ENCODE measurements at places on chromosomes 16 and 17.

GRCh38 chr16:23061669-23062068 lies 87.6 kb downstream of the USP31 start:
- DNase-seq: peak; percentile 21

GRCh38 chr16:47887496-47887895 lies 268.3 kb downstream of the ABCC12 start:
- DNase-seq: peak; percentile 34

DNA sequence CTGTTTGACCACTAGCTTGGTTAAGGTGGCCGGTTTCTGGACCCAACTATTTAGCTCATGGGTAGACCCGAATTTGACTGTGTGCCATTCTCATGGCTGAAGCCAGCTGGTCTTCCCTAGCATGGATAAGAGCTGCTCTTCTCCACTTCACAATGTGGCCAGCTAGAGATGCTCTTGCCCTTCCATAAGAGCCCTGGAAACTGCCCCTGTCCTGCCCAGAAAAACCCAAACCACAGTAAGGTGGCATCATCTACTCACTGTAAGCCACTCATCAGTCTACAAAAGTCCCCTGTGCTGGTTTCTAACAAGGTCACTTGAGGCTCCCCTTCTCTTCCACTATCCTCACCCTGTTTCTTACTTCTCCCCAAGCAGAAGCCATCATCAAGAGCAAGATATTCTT lies 165.1 kb downstream of the HS3ST2 start:
- DNase-seq: no peak

GRCh38 chr17:57568340-57568739 lies 176.8 kb downstream of the CCDC182 start:
- no peak for DNase-seq

DNA sequence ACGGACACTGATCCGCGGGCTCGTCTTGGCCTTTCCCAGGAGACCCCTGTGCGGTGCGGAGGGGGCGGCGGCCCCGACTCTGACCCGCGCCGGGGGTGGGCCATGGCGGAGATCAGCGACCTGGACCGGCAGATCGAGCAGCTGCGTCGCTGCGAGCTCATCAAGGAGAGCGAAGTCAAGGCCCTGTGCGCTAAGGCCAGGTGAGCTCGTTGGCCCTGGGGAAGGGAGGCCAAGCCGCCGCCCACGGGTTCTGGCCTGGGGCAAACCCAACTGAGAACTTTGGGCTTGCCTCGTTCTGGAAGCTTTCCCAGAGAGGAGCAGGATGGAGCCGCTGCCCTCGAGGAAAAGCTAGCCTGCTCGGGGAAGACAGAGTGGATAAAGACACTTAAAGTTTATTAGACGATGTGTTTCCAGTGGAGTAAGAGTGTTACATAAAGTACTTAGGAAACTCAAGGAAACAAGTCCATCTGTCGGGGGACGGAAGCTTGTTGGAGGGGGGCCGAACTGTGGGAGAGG lies 540 bp downstream of the PPP4C start:
- DNase-seq: peak; percentile 71

DNA sequence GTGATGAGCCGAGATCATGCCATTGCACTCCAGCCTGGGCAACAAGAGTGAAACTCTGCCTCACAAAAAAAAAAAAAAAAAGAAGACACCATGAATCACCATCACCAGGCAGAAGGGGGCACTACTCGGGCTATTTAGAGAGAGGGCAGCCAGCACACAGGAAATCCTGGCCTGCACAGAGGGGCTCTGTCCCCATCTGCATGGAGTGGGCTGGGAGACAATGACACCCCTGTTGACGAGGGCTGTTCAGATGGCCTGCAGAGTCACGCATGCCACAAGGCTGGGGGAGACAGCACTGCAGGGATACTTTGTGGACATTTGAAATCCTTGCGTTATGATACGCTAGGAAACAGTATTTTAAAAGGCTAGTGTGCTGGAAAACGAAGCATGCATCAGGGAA lies 48.3 kb downstream of the CUEDC1 start:
- no peak for DNase-seq

DNA sequence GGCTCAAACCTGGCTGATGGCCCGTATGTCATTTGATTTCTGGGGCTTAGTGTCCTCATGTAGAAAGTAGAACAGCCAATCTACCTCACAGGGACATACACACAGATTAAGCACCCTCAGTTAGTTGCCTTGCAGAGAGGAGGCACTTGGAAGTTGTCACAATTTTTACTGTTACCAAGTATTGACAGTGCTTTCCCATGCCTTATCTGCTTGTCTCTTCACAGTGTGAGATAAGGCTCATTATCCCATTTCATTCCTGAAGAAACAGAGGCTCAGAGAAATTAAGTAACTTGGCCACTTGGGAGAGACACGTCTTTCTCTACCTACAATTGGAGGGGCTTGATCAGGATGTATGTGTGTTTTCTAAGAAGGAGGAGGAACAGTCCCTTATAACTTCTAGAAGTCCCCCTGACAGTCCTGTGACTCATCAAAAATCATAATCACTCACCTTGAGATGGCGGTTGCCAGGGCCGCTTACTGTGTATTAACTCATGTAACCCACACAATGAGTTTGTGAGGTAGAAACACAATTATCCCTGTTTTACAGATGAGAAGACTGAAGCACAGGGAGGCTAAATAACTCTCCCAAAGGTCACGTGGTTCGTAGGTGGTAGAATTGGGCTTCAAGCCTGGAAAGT lies 56.9 kb upstream of the LHX1 start:
- DNase-seq: no peak

DNA sequence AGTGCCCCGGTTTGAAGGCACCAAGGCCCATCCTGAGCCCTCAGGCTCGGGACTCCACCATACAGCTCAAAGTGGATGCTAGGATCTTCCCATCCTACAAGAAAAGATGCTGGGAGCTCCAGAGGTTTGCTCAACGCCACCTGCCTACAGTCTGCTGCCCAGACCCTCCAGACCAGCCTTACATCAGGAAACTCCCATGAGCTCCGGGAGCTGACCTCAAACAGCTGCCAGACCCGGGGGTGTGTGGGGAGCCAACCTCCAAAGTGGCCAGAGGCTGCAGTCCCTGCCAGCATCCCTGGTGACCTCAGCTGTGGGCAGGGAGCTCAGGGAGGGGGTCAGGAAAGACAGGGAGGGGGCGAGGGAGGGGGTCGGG lies 43.8 kb downstream of the C16orf82 start:
- no peak for DNase-seq

DNA sequence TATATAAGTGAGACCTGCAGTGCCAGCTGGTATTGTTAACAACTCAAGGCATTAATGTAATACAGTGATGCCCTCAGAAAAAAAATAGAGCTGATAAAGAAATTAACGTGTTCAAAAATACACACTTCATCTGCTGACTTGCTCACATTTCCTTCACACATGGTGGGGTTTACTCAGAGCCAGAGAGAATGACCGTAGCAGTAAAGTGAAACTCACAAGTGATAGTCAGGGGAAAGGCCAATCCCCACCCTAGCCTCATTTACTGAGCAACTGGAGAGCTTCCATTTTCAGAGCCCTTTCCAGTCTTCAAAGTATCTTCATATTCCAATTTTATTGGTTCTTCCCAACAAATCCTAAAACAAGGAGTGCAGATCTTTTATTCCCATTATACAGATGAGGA lies 74.0 kb upstream of the HLF start:
- DNase-seq: no peak

DNA sequence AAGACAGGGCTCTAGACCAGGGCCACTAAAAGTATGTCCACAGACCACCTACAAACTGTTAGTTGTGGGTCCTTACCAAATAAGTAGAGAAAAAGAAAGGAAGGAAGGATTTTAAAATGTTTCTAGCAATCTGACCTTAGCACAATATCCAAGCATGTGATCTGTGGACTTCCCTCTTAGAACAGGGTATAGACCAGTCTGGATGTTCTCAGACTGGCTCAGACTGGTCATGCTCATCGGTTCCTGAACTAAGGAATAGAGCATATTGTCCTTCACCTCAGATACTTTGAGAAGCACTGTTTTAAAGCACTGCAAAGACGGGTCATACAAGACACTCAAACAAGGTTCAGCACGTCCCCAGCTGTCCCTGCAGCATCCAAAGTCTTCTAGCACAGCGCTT lies 25.8 kb downstream of the CUEDC1 start:
- no peak for DNase-seq

DNA sequence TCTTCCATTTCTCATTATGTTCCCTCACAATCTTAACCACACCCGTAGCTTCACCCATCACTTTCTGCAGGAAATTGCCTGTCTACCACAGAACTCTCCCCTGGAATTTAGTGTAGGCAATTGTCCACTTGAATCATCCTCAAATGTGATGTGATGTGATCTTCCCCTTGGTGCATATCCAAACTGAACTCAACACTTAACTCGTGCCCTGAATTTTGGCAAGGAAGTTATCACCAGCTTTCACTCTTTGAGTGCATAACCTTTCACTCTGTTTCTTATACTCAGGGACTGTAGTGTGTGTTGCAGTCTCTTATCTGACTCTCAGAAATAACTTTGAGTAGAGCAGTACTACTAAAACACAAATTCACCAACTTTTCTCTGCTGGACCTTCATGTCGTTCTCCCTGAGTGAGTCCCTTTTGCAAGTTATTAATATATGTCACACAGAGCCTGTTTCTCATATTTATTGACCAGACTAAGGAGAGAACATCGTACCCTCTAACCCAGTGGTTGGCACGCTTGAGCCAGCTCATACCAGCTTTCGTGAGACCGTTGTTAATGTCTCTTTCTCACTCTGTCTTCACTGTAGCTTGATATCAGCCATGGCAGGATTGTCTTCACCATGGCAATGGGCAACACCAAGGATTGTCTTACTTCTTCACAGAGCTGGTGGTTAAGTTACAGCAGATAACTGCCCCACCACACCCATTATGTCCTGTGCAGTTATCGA lies 558.9 kb upstream of the HSBP1 start:
- DNase-seq: peak; percentile 17

Measured in GM23248 (cell line).